ENCODE measurements at places on chromosomes 1 and 21. TPM values are rescaled to one million over a fixed set of nuclear protein-coding genes. Genes with fewer than 3 reads are reported as not detected.

DNA sequence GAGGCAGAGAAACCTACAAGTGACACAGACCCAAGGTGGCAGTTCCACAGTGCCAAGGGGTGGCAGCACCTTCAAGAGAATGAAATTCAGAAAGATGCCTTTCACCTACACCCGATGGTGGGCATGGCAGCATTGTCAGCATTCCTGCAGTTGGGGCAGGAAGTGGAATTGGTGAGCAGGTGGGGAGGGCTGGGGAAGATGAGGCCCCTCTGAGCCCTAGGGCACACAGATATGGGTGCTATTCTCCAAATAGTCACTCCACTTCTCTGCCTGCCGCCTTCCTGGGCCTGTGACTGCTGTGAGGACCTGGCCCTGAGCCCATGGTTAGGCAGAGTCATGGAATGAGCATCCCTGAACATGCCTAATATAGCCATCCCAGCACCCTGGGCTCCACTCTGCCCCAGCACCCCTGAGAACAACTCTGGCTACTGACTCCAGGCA, 8.3 kb downstream of the SHISA4 start:
- no peaks in the 10 kb centered on the region for H3K36me3 ChIP-seq
- H3K4me1 ChIP-seq: no peaks in the 10 kb centered on the region
- no peak overlapping the region for H3K4me3 ChIP-seq
- no peak overlapping the region for H3K27ac ChIP-seq
- no peak for DNase-seq

GRCh38 chr1:229284887-229285286, 14.0 kb downstream of the RAB4A start:
- DNase-seq: no peak
- H3K4me1 ChIP-seq: peaks cover 29% of the 10 kb centered on the region
- no peak overlapping the region for H3K27ac ChIP-seq
- H3K4me3 ChIP-seq: no peak overlapping the region
- H3K27me3 ChIP-seq: no peaks in the 10 kb centered on the region
- H3K36me3 ChIP-seq: peaks cover 9% of the 10 kb centered on the region

GRCh38 chr1:234505769-234506102, 26.8 kb upstream of the TARBP1 start:
- no peak for DNase-seq
- H3K4me3 ChIP-seq: no peak overlapping the region
- no peak overlapping the region for H3K27ac ChIP-seq
- no peaks in the 10 kb centered on the region for H3K36me3 ChIP-seq

- H3K27ac ChIP-seq: no peak overlapping the region
- H3K36me3 ChIP-seq: no peaks in the 10 kb centered on the region
- no peak overlapping the region for H3K4me3 ChIP-seq
- peaks cover 34% of the 10 kb centered on the region for H3K4me1 ChIP-seq
- H3K27me3 ChIP-seq: no peaks in the 10 kb centered on the region
- DNase-seq: peak; percentile 44
These were observed 3.6 kb upstream of the GNB1 start for GRCh38 chr1:1894354-1895059.

DNA sequence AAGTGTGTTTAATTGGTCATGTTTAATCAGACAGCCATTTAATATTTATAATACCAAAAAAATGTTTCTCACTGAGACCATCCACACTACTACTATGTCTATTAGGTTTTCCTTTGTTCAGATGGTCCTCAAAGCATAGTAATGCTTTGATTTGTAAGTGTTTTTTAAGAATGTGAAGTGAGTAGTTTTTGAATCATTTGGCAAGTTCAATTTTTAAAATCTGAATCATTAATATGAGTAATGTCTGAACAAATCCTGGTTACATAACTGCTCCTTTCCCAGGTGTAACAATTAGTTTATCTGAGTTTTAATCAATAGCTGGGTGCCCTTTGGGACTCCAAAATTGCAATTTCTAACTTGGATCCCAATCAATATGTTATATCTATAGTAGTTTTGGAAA, 23.5 kb upstream of the RPL5 start:
- no peaks in the 10 kb centered on the region for H3K36me3 ChIP-seq
- H3K4me3 ChIP-seq: no peak overlapping the region
- H3K27ac ChIP-seq: no peak overlapping the region

- DNase-seq: no peak
- peak overlapping the region; percentile 41 for H3K4me3 ChIP-seq
- H3K36me3 ChIP-seq: no peaks in the 10 kb centered on the region
- no peak overlapping the region for H3K27ac ChIP-seq
- H3K27me3 ChIP-seq: peaks cover 9% of the 10 kb centered on the region
- H3K4me1 ChIP-seq: peaks cover 23% of the 10 kb centered on the region
These were observed 16.8 kb upstream of the STMN1 start for GRCh38 chr1:25922971-25923552.

- no peaks in the 10 kb centered on the region for H3K27me3 ChIP-seq
- peak overlapping the region; percentile 78 for H3K4me3 ChIP-seq
- peaks cover 23% of the 10 kb centered on the region for H3K4me1 ChIP-seq
- H3K27ac ChIP-seq: peak overlapping the region; percentile 66
- DNase-seq: no peak
These were observed 106.9 kb downstream of the DHRS3 start for GRCh38 chr1:12511128-12511484.

DNA sequence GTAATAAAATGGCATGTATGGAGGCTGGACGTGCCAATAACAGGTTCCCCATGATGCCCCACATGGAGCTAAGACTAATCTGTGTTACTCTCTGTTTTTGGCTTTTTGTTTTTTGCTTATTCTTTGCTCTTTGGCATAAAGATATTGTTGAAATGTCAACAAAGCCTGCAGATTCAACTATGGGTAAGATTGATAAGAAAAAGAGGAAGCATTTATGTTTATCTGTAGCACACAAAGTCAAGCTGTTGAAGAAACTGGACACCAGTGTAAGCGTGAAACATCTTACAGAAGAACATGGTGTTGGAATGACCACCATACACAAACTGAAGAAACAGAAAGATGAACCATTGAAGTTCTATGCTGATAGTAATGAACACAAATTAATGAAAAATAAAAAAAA, 402.7 kb downstream of the LTN1 start:
- no peak for DNase-seq
- no peak overlapping the region for H3K4me3 ChIP-seq
- no peaks in the 10 kb centered on the region for H3K4me1 ChIP-seq

GRCh38 chr21:38788275-38788905, 17.3 kb upstream of the ETS2 start:
- no peak overlapping the region for H3K27ac ChIP-seq
- H3K4me1 ChIP-seq: no peaks in the 10 kb centered on the region
- no peaks in the 10 kb centered on the region for H3K36me3 ChIP-seq
- H3K4me3 ChIP-seq: no peak overlapping the region

DNA sequence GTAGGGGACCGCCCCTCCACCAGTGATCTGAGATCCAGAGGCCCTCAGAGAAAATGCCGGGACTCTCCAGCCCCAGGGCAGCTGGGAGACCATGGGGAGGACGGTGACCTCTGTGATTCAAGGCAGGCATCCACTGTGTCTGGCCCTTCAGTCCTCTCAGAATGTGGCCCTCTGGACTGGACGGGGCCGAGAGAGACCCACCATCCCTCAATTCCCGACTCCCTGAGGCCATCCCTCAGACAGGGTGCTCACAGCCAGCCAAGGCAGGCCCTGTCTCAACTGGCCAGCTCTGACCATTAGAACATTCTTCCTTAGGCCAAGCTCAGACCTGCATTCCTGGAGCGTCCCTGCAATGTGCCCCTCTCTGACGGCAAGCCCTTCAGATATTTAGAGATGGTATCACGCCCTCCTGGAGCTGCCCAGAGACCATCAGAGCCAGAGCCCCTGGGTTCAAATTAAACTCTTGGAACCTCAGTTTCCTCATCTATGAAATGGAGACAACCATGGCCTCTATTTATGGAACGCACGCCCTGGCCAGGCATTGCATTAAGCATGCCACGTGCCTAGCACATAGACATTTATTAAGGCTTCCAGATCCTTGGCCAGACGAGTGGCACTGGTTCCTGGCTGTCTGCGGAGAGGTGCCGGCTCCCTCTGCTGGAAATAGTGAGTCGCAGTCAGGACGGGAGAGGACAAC, 9.6 kb upstream of the EPS8L3 start:
- DNase-seq: peak; percentile 80
- H3K4me1 ChIP-seq: peaks cover 5% of the 10 kb centered on the region
- H3K27ac ChIP-seq: no peak overlapping the region
- H3K36me3 ChIP-seq: no peaks in the 10 kb centered on the region
- no peaks in the 10 kb centered on the region for H3K27me3 ChIP-seq

BTBD8 gene
- polyA plus RNA-seq: 0.67 TPM

RGS5 gene
- 2.4 TPM for polyA plus RNA-seq

GRCh38 chr1:101309334-101310311, 72.8 kb downstream of the S1PR1 start:
- no peaks in the 10 kb centered on the region for H3K36me3 ChIP-seq
- peak; percentile 86 for DNase-seq
- H3K27ac ChIP-seq: peak overlapping the region; percentile 88
- peak overlapping the region; percentile 77 for H3K4me3 ChIP-seq

DNA sequence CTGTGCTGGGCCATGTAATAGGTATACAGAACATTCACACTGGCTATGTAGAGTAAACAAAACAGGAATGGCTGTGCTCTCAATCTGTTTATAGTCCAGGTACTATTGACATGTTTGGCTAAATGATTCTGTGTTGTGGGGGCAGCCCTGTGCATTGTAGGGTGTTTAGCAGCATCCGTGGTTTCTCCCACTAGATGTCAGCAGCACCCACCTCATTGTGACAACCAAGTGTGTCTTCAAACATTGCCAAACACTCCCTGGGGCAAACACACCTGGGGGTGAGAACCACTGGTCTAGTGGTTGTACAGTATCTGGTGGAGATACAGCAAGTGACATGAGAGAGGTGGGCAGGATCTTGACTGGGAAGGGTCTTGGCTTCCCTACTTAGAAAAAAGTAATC, 80.4 kb upstream of the SPATA6 start:
- H3K27ac ChIP-seq: no peak overlapping the region
- H3K4me3 ChIP-seq: no peak overlapping the region
- no peaks in the 10 kb centered on the region for H3K27me3 ChIP-seq

GRCh38 chr1:202836623-202837403, 26.1 kb downstream of the PCAT6 start:
- no peaks in the 10 kb centered on the region for H3K27me3 ChIP-seq
- H3K4me3 ChIP-seq: no peak overlapping the region
- peaks cover 27% of the 10 kb centered on the region for H3K4me1 ChIP-seq
- no peak for DNase-seq
- no peak overlapping the region for H3K27ac ChIP-seq

FAM131C gene
- polyA plus RNA-seq: not detected

RIMS3 gene
- polyA plus RNA-seq: 3.3 TPM

TBCE gene
- 13.9 TPM for polyA plus RNA-seq
